Dermis microvascular lymphatic vessel endothelial cell (primary cell): ENCODE measurements at places on chromosomes 12 and 14. TPM values are rescaled to one million over a fixed set of nuclear protein-coding genes. Genes with fewer than 3 reads are reported as not detected.

CD27 gene
- total RNA-seq, result not detected in 2 replicates

KRT80 gene
- total RNA-seq, result 0.13 and 0.39 TPM in 2 replicates

FBLN5 gene
- total RNA-seq, result 0.26 and 0.89 TPM in 2 replicates

MIA2 gene
- total RNA-seq, result 9.2 and 11.5 TPM in 2 replicates

IGF1 gene
- 0.26 and 2.1 TPM in 2 replicates for total RNA-seq
